ENCODE measurements at places on chromosomes 6 and 20. TPM values are rescaled to one million over a fixed set of nuclear protein-coding genes. Genes with fewer than 3 reads are reported as not detected.

GSTA2 gene
- total RNA-seq = not detected

TBC1D22B gene
- 8.3 TPM for total RNA-seq

PHACTR1 gene
- 7.8 TPM for total RNA-seq

LINC00237 gene
- not detected for total RNA-seq

CCR6 gene
- 0.06 TPM for total RNA-seq

CGAS gene
- total RNA-seq = 2.3 TPM

IP6K3 gene
- total RNA-seq = not detected

ERVFRD-1 gene
- not detected for total RNA-seq

ADGRF1 gene
- not detected for total RNA-seq

DCDC2 gene
- not detected for total RNA-seq

SALL4 gene
- not detected for total RNA-seq

CEP162 gene
- 2.6 TPM for total RNA-seq

TBX18 gene
- 5.9 TPM for total RNA-seq

CST2 gene
- total RNA-seq = not detected

RARS2 gene
- total RNA-seq = 30.2 TPM

TP53TG5 gene
- total RNA-seq = not detected

Data from HT1080 (cell line).